ENCODE measurements at places on chromosomes 13 and 19. TPM values are rescaled to one million over a fixed set of nuclear protein-coding genes. Genes with fewer than 3 reads are reported as not detected.

GRCh38 chr19:10866495-10866894 lies 4.9 kb upstream of the CARM1 start:
- H3K4me3 ChIP-seq = no peak overlapping the region
- no peaks in the 10 kb centered on the region for H3K36me3 ChIP-seq
- no peak for DNase-seq

DNA sequence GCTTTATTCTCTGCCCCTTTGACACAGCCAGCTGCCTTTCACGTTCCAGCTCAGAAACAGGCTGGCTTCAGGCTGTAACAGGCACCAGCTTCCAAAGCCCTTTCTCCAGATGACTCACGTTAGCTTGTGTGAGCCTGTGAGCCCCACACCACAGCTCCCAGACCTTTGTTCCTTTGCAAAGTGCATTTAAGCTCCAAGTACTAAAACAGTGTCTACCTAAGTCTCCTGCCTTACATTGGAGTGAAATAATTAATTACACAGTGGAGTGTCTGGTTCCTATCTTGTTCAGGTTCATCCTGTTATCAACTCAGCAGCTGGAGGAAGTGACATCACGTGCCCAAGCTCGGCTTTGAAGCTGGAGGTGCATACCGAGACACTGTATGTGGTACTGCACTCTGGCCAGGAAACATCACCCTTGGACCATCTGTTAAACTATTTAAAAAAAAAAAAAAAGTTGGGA lies 475.8 kb downstream of the FOXO1 start:
- DNase-seq = peak; percentile 79
- peak overlapping the region; percentile 85 for H3K27ac ChIP-seq
- H3K4me3 ChIP-seq = peak overlapping the region; percentile 9
- peaks cover 66% of the 10 kb centered on the region for H3K4me1 ChIP-seq
- H3K36me3 ChIP-seq = no peaks in the 10 kb centered on the region
- H3K27me3 ChIP-seq = no peaks in the 10 kb centered on the region

DNA sequence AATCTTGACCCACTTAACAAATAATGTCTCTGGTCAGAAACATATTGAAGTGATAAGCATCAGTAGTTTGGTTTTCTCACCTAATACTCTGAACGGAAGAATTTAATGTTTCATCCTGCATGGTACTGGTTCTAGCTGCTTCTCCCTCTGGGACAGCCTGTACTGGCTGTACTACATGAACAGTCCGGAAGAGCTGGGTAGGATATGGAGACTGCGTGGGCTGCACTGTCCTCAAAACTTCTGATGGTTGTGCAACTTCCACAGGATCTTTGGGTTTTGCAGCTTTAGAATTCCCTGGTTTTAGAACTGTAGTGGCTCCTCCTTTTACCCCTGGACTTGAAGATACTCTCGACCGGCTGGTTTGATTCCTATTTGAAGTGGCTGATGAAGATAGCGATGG lies 78.3 kb downstream of the ELF1 start:
- H3K27ac ChIP-seq = peak overlapping the region; percentile 14
- no peak overlapping the region for H3K4me3 ChIP-seq
- peaks cover 37% of the 10 kb centered on the region for H3K36me3 ChIP-seq
- peaks cover 30% of the 10 kb centered on the region for H3K4me1 ChIP-seq
- H3K27me3 ChIP-seq = no peaks in the 10 kb centered on the region
- no peak for DNase-seq

DNA sequence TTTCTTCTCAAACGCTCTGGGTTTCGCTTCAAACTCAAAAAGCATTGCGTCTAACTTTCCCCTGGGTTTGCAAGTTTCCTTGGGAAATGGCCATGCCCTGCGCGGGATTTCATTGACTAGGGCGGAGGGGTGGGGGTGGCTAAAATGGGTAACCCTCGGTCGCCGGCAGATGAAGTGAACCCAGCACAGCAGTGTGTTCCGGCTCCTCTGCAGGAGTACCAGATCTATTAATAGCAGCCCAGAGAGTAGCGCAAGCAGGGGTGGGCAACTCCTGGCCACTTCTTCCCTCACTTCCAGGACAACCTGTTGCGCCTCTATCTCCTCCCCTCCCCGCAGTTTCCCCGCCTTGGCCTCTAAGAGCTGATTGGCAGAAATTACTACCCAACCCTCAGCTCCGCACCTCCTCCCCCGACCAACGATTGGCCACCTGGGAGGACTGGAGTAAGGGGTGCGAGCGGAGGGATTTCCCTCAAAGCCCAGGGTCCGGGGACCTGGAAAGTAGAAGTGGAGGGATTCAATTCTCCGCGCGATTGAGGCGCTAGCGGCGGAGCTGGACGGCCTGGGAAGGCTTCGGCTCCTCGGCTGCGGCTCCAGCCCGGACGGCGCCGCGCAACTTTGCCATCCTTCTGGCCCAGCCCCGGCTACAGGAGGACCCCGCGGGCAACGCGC lies at the start of gene FREM2:
FREM2 (plus strand) TSS at position 501 of the 669 bp plus-strand sequence. CDS start 268 bp downstream, outside the sequence.
- H3K4me1 ChIP-seq = no peaks in the 10 kb centered on the region
- H3K27ac ChIP-seq = no peak within 1 kb of the TSS
- no peak within 1 kb of the TSS for H3K4me3 ChIP-seq

- peak; percentile 23 for DNase-seq
- H3K4me1 ChIP-seq = no peaks in the 10 kb centered on the region
- no peak overlapping the region for H3K4me3 ChIP-seq
- no peak overlapping the region for H3K27ac ChIP-seq
- H3K36me3 ChIP-seq = no peaks in the 10 kb centered on the region
These were observed 18.5 kb downstream of the PTPRS start for GRCh38 chr19:5321851-5322681.

DNA sequence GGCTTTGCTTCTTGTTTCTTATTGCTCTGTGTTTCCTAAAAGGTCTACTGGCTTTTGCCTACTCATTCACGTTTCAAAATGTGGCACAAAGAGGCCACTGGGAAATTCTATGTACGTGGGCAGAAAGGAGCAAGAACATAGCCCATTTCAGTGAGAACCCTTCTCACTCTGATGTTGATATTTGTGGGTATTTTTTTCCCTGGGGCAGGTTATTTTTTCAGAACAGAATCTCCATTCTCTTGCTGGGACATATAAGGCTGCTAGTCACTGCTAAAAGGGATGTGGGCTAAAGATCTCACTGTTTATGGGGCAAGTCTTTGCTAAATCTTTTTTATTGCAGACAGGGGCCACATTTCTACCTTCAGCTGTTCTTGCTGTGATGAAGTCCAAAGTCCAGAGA lies 27.1 kb downstream of the EDNRB start:
- H3K4me3 ChIP-seq = no peak overlapping the region
- H3K4me1 ChIP-seq = no peaks in the 10 kb centered on the region

GRCh38 chr19:42184401-42184861 lies 33.0 kb downstream of the DEDD2 start:
- H3K4me1 ChIP-seq = peaks cover 37% of the 10 kb centered on the region
- H3K27ac ChIP-seq = peak overlapping the region; percentile 19
- no peaks in the 10 kb centered on the region for H3K27me3 ChIP-seq

DNA sequence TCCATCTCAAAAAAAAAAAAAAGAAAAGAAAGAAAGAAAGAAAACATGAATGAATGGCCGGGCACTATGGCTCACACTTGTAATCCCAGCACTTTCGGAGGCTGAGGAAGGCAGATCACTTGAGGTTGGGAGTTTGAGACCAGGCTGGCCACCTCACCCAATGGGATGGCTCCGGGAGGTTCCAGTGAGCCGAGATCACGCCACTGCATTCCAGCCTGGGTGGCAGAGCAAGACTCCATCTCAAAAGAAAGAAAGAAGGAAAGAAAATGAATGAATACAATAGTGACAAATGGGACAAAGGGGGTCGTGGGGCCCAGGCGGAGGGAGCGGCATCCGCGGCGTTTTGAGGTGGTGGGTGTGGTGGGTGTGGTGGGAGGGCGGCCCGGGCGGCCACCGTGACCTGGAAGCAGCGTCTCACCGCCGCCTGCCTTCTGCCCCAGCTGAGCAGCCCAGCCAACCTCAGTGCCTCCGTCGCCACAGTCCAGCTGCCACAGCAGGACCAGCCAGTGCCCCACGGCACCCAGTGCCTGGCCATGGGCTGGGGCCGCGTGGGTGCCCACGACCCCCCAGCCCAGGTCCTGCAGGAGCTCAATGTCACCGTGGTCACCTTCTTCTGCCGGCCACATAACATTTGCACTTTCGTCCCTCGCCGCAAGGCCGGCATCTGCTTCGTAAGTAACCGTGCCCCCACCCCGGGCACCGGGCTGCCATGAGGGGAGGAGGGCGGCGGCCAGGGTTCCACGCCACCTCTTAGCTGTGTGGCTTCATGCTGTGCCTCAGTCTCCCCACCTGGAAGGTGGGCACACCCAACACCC lies 5.1 kb downstream of the PRTN3 start:
- no peak for DNase-seq
- no peaks in the 10 kb centered on the region for H3K36me3 ChIP-seq
- peaks cover 39% of the 10 kb centered on the region for H3K27me3 ChIP-seq
- H3K4me1 ChIP-seq = peaks cover 3% of the 10 kb centered on the region
- H3K27ac ChIP-seq = no peak overlapping the region
- H3K4me3 ChIP-seq = no peak overlapping the region

DNA sequence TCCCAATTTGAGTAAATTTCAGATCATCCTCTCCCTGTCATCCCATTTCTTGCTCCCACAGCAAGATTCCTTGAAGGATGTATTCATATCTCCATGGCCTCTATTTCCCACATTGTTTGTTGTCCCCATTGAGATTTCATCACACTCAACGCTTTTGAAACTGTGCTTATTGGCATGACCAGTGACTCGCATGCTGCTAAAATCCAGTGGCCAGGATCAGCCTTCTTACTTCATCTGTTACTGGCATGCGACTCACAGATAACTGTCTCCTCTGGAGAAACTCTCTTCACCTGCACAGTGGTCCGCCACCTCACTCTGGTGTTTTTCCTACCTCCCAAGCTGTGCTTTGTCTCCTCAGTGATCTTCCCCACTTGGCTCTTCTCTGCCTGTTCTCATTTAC lies 95.8 kb downstream of the WASF3 start:
- H3K27ac ChIP-seq = no peak overlapping the region
- no peak overlapping the region for H3K4me3 ChIP-seq
- peaks cover 7% of the 10 kb centered on the region for H3K27me3 ChIP-seq
- no peaks in the 10 kb centered on the region for H3K4me1 ChIP-seq

DNA sequence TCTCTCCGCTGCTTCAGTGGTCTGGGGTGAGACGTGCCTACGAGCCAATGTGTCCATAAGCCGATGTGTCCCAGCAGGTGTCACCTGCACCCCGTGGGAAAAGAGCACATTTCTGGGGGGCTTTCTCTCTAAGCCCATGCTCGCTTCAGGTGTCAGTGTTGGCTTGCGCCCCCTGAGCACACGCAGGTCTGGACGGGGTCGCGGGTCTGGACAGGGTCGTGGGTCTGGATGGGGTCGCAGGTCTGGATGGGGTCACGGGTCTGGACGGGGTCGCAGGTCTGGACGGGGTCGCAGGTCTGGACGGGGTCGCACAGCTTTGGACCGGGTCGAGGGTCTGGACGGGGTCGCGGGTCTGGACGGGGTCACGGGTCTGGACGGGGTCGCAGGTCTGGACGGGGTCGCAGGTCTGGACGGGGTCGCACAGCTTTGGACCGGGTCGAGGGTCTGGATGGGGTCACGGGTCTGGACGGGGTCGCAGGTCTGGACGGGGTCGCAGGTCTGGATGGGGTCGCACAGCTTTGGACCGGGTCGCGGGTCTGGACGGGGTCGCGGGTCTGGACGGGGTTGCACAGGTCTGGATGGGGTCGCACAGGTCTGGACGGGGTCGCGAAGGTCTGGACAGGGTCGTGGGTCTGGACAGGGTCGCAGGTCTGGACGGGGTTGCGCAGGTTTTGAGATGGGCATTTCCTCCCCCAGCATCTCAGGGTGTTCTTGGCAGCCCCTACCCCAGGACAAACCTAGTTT lies 24.5 kb upstream of the TFDP1 start:
- no peaks in the 10 kb centered on the region for H3K4me1 ChIP-seq
- no peaks in the 10 kb centered on the region for H3K27me3 ChIP-seq
- no peak overlapping the region for H3K27ac ChIP-seq
- H3K4me3 ChIP-seq = no peak overlapping the region

DNA sequence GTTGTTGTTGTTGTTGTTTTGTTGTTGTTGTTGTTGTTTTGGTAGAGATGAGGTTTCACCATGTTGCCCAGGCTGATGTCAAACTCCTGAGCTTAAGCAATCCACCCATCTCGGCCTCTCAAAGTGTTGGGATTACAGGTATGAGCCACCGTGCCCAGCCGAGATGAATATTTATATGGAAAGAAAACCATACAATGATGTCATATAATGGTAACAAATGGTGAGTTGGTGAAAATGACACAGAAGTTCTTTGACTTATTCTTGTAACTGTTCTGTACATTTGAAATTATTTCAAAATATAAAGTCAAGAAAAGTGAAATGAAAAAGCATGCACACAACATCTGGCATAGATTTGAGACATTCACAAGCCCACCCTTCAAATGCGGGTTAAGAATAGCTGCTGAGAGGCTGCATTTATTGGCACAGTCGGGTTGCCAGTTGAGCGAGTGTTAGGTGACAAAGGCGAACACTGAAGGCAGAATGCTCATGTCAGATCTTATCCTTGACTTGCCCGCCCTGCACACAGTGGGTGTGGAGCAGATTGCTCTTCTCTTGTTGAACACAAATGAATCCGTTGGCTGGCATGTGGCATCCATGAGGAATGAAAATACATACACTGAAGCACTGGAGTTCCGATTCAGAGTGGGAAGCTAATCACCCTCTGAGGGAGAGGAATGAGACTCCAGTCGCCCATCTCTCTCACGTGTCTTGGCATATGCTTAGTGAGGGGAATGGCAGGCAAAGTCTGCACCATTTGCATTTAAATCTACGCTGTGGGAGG lies 15.8 kb upstream of the UBE2S start:
- peaks cover 14% of the 10 kb centered on the region for H3K4me1 ChIP-seq
- H3K36me3 ChIP-seq = no peaks in the 10 kb centered on the region
- DNase-seq = no peak
- no peak overlapping the region for H3K4me3 ChIP-seq

GRCh38 chr13:51681037-51681678 lies 96.9 kb downstream of the WDFY2 start:
- no peak overlapping the region for H3K27ac ChIP-seq
- no peak for DNase-seq
- H3K27me3 ChIP-seq = no peaks in the 10 kb centered on the region
- H3K36me3 ChIP-seq = peaks cover 18% of the 10 kb centered on the region
- H3K4me3 ChIP-seq = no peak overlapping the region

GRCh38 chr13:110290153-110290552 lies 16.8 kb downstream of the COL4A1 start:
- H3K4me1 ChIP-seq = no peaks in the 10 kb centered on the region
- H3K4me3 ChIP-seq = no peak overlapping the region
- H3K27me3 ChIP-seq = peaks cover 5% of the 10 kb centered on the region
- H3K27ac ChIP-seq = no peak overlapping the region
- no peaks in the 10 kb centered on the region for H3K36me3 ChIP-seq

The MCOLN1 gene
- total RNA-seq = 7.4 TPM

The SHISA2 gene
- not detected for total RNA-seq

The FGF22 gene
- total RNA-seq = not detected

The ANKRD24 gene
- 1.7 TPM for total RNA-seq

The ETHE1 gene
- 112 TPM for total RNA-seq

The VSTM2B gene
- not detected for total RNA-seq

The PLPP2 gene
- total RNA-seq = 0.51 TPM

The FGF9 gene
- total RNA-seq = not detected

The POLR1D gene
- 118 TPM for total RNA-seq

The LYPD3 gene
- total RNA-seq = 2.3 TPM

The KCNRG gene
- not detected for total RNA-seq
